NCI-H2081 (cell line): ENCODE measurements at places on chromosomes 6 and 20.

DNA sequence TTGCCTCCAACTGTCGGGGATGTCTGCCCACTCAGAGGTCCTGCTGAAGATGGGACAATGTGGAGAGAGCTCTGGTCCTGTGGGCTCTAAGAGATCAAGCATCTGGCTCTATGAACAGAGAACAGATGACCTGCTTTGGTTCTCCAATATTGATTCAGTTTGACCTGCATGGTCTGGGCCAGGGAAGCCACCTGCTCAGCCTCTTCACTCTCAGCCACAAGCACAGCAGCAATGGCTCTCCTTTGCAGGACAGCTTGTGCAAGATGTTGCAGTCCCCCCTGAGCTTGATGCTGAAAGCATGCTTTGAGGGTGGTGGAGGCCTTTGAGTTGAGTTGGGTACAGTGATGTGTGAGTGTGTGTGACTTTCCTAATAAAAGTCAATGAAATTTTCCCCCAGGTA is 18.6 kb upstream of the MCM3 start:
- DNase-seq: no peak

- no peak for DNase-seq
Observed at GRCh38 chr20:14711652-14712051, 374.2 kb upstream of the FLRT3 start.

- DNase-seq: no peak
Observed at GRCh38 chr6:119138906-119139541, 60.6 kb upstream of the FAM184A start.

GRCh38 chr20:41005361-41005729 is 23.3 kb upstream of the TOP1 start:
- DNase-seq: no peak

DNA sequence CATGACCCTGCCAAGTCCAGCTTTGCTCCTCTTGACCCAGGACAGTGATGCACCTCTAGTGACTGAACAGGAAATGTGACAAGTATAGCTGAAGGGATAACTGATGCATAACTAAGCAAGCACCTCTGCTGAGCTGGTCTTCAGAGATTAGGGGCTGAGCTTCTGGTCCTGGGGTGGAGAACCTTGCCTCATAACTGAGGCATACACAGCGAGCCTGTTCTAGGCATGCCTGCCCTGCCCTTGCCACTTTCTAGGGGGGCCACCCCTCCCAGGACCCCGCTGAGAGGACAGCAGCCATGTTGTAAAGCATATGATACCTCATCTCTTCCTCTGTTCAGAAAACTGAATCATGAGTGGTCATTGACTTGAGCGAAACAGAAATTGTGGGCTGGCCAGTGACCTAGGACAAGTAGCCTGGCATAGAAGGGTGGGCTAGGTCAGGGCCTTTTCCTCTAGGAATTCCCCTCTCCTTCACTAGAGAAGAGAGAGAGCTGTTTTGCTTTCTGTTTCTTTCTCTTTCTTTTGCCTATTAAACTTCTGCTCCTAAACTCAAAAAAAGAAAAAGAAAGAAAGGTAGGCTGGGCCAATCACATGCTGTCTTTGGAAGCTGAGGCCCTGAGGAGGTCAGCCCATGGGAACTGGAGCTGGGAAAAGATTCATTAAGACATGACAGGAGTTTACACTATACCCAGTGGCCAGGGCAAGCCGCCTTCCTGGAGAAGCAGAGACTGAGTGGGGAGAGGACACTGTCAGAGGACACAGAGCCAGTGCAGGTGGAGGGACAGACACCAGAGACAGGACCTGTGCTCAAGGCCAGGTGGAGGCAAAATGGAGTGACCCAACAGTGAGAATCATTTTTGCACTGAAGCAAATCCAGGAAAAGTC is 23.1 kb downstream of the ALDH5A1 start:
- no peak for DNase-seq

DNA sequence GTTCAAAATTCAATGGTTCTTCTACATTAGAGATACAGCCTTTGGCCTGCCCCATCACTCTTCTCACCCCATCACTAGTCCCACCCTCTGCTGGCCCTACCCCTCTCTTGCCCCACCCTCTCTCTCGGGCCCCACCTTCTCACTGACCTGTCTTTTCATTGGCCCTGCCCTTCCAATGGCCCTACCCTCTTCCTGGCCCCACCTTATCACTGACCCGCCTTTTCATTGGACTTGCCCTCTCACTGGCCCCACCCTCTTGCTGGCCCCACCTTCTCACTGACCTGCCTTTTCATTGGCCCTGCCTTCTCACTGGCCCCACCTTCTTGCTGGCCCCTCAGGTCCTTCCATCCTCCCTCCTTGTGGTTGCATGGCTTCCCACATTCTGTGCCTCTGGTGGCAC is 107.2 kb upstream of the PLEKHG1 start:
- DNase-seq: no peak

GRCh38 chr6:144347933-144348332 is 62.8 kb downstream of the UTRN start:
- no peak for DNase-seq

- no peak for DNase-seq
Observed at GRCh38 chr20:33407251-33407650, 5.9 kb upstream of the CDK5RAP1 start.

- DNase-seq: no peak
Observed at GRCh38 chr6:165985281-165985805, 182.3 kb downstream of the TBXT start.

DNA sequence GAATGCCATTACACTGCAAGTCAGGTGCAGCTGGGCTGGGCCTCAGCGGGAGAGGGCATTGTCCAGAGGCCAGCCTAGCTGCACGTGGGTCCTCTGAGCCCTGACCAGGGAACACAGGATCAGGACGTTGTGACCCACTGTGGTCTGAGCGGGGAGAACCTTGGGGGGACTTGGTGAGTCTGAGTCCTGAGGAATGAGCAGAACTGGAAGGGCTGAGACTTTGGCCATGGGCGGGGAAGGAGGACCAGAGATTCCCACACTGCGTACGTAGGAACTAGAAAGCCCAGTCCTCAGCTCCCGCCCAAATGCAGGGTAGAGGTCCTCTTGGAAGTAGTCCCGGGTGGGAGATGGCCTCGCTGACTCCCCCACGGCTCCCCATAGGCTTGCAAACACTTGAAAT is 42.5 kb downstream of the GABRR2 start:
- no peak for DNase-seq

GRCh38 chr6:78117966-78118365 is 465.1 kb downstream of the MEI4 start:
- no peak for DNase-seq

- DNase-seq: no peak
Observed at GRCh38 chr20:40659567-40659966, 29.5 kb downstream of the MAFB start.

DNA sequence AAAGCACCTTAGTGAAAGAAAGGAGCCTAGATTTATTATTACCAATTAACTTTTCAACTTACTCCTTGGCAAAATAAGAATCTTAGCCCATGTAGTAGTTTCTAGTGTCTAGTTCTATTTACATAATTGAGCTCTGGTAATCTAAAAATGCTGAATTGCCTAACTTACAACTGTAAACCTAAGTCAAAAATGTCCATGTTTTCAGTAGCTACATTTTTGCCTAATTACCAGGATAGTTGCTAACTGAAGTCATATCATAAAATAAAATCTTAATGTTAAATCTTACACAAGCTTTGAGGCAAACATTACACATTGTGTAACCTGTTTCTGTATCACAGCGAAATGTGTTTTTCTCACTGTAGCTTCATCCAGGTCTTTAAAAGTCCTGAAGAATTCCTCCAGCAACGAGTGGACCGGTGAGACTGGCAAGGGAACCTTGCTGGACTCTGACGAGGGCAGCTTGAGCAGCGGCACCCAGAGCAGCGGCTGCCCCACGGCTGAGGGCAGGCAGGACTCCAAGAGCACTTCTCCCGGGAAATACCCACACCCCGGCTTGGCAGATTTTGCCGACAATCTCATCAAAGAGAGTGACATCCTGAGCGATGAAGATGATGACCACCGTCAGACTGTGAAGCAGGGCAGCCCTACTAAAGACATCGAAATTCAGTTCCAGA is 7.6 kb upstream of the CLDN20 start:
- no peak for DNase-seq

GRCh38 chr20:8798505-8798904 is 270.4 kb upstream of the PLCB4 start:
- no peak for DNase-seq

- no peak for DNase-seq
Observed at GRCh38 chr6:43493833-43494232, 16.3 kb downstream of the LRRC73 start.

DNA sequence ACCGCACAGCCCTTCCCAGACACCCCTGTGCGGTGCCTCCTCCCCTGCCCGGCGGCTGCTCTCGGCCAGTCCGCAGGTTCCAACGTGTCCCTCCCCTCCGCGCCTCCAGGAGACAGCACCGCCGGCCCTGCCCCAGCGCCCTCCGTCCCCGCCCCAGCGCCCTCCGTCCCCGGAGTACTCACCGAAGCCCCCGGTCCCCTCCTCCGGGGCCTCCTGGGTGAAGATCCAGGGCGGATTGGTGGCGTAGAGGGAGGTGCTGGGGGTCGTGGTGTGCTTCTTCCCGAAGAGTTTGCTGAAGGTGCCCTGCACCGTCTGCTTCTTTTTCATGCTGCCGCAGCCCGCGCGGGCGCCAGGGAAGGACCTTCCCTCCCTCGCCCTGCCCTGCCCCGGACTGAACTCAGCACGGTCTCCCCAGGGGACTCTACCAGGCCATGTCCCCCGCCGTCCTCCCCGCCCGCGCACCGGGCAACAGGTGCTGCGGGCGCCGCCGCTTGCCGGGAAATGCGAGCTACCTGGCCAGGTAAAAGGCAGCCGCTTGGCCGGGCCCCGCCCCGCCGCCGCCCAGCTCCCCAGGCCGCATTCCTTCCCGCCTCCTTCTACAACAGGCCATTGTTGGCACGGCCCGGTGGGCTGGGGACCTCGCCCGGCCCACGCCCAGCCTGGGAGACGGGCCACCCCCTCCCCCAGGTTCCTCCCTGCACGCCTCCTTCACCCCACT is at the start of gene C6orf132:
C6orf132 (minus strand) TSS at position 503 of the 718 bp plus-strand sequence; CDS start at position 327, 176 bp downstream.
- DNase-seq: no peak

DNA sequence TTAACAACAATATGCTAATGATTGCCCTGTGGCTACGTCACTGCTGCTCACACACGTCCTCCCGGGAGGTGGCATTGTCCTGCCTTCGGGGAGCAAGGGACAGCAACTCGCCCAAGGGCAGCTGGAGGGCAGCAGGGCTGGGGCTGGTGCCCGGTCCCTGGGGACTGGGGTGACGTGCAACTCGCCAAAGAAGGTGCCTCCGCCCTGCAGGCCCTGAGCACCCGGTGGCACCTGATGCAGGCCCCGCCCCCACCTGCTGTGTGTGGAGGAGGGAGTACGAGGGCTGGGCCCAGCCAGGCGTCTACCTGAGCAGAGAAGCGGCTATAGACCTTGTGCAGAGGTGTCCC is 64.8 kb upstream of the SLCO4A1 start:
- DNase-seq: no peak

GRCh38 chr6:125904871-125905270 is 51.7 kb upstream of the HINT3 start:
- no peak for DNase-seq

DNA sequence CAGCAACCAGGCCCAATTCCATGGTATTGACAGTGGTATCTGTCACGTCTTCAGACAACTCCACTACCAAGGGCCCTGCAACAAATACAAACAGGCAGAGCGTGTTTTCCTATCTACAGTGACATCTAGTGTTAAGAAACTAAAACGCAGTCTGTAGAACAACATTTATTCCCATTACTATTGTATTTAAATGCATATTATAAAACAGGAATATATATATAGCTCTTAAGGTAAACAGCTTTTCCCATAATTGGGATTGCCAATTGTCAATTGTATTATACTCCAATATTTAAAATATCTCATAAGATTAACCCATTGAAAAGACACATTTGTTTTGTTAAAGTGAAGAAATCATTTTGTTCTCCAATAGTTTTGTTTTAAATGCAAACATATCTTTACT is 97.2 kb downstream of the KIF16B start:
- peak; percentile 64 for DNase-seq

GRCh38 chr6:151443911-151444621 is 7.9 kb downstream of the RMND1 start:
- no peak for DNase-seq

DNA sequence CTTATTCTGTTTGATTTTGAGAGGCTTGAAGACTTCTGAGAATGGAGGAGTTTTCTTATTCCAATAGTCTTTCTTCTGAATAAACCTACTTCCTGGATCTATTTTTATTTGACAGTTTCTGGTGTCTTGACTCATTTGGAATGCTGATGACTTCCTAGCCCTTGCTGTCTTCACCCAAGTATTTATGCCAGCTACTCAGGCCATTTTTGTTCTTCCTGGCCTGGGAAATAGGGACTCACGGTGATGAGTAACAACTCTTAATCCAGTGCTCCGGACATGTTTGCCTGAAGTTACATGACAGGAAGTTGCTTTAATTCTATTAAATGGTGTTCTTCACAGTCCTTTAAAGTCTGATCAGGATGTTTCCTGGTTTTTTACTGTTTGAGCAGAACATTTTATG is 272.1 kb upstream of the EYS start:
- no peak for DNase-seq

DNA sequence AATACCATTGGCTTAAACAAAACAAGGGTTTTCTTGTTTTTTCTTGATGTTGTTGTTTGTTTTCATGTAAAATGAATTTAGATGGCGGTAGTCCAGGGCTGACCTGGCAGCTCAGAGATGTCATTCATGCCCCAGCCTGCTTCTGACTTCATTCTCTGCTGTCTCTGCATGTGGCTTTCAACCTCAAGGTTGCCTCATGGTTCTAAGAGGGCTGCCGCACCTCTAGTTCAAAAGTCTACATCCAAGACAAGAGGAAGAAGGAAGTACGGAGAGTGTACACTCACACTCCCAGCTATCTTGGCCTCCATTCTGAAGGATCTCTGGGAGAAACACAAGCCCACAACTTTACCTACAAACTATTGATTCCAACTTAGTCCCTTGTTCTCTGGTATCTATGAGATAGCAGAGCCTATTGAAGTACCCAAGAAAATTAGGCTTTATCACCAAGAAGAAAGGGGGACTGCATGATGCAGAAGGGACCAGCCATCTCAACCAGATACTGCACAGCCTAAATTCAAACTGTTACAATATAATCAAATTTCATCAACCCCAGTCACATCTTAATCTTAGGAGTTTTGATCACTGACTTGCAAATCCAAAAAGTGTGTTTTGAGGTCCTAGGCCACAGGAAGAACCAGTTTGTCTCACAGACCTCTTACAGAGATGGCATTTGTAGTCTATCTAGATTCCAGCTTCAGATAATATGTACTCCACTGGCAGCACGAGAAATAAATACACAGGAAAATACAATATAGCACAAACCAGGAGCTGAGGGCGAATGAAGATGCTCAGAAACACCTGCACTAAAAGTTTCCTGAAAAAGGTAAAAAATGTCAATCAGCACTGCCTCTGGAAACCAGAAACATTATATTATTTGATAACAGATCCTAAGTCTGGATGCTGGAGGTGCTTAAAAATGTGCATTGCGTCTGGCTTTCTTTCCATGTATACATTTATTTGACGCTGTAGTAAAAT is 866 bp upstream of the BTN3A3 start:
- no peak for DNase-seq

- no peak for DNase-seq
Observed at GRCh38 chr6:122569230-122569771, 40.9 kb upstream of the PKIB start.
